Activated naive CD4-positive, alpha-beta T cell treated with anti-CD3 and anti-CD28 coated beads, Interleukin-2, amount 50 U/mL, for 72 hours (primary cell): ENCODE measurements at places on chromosomes 3 and 15.

DNA sequence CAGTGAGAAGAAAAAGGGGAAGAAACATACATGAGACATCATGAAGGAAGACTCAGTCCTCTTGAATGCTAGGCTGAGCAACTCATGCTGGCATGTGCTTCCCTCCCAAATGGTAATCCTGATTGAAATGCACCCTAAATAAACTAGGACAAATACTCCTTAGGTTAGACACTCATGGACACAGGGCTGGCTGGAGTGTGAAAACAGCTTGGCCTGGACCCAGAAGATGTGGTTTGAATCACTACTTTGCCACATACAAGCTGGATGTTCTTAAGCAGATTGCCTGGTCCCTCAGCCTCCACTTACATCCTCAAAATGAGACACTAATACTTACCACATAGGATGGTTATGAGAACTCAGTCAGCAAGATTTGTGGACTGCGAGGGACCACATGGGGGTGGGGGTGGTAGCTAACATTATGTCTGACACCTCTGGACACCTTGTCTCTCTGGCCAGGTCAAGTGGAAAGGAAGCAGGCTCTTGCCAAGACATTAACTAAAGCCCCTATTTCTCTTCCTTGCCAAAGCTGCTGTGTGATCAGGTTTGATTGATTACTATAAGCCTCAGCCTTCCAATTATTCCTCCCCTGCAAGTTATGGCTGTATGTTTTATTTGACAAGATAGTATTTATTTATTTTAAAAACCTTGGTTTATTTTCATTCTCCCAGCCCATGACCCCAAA, 138.9 kb upstream of the SLC7A14 start:
- DNase-seq: no peak

DNA sequence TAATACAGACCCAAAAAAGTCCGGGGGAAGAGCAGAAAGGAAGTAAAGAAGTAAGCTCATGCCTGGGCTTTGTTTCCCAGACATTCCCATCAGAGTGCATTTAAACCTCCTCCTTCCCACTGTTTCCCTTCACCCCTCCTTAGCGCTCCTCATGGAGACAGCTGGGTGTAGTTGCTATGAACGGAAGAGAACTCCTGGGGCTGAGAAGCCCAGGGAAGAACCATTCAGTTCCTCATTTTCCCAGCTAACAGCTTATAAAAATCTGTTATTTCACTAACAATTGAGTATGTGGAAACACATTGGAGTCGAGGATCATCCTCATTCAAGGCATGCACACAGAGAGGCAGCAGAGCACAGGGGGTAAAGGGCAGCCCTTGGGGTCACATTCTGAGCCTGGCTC, 299.3 kb downstream of the SHQ1 start:
- no peak for DNase-seq

DNA sequence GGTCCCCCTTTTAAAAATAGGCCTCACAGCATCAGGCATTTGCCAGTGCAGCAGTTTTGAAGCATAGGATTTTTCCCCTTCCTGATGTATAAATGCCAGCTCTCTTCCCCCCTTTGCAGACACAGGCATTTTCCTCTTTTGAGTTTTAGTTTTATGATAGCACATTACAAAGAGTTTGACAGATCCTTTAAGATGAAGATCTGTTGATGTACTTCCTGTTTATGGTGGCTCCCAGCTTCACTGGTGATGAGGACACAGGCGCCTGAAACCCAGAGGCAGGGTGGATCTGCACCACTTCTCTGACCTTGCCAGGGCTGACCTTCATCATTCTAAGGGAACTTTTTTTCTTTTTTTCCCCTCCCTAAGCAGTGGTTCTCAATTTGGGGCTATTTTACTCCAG, 243.4 kb downstream of the PTPRG start:
- DNase-seq: no peak

DNA sequence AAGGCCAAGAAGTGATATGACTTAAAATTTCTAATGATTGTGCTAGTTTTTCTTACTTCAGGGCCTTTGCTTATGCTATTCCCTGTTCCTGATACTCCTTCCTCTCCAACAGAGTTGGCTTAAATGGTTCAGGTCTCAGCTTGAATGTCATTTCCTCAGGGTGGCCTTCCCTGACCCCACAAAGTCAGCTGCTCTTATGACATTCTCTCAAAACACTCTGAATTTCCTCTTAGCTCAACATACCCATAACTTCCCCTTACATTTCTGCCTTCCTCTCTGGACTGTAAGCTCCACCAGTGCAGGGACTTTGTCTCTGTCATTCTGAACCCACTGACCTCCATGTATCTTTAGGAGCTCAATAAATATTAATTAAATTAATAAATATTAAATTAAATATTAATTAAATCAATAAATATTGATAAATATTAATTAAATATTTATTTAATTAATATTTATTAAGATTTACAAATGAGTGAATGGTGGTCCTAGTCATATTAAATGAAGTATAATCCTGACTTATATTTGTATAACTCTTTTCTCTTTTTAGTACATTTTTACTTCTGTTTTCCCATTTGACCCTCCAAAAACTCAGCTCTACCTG, 17.9 kb upstream of the TMCC1 start:
- no peak for DNase-seq

- DNase-seq: no peak
These were observed 243.3 kb downstream of the FAM43A start for GRCh38 chr3:194928831-194929577.
